Left hindlimb (tissue), 1 donor: ENCODE measurements at places on chromosomes 2 and 18.

DNA sequence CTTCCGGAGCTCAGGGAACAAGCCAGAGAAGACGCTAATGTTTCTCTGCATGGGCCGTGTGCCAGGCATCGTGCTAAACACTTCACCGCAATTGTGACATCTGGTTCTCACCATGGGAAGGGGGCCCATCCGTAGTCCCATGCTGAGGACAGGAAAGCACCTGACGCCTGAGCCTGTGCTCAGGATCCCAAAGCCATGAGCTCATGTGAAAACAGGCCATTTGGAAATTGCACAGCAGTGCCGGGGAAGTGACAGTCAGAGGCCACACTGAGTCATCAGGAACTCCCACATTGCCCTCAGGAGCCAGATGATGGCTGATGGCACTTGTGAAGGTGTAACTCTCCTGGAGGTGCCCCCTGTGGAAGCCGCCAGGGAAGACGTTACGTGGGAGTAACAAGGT is 141.0 kb downstream of the INHBB start:
- DNase-seq, result no peak

DNA sequence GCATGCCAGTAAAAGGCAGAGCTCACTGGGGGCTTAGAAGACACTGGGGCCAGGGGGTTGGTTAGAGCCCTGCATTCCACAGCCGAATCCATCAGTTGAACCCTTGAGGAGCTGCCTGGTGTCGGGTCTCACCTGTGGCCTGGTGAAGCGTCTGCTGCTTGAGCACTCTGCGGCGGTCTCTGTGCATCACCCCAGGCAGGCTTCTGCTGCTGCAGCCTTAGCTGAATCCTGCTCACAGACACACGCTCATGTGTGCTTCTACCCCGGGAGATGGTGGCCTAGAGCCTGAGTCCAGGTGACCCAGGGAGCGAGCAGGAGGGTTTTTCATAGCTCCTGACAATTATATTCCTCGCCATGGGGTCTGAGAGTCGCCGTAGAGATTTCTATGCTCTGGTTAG is 192.1 kb downstream of the MGAT5 start:
- no peak for DNase-seq

- DNase-seq, result no peak
Observed at GRCh38 chr18:77360315-77361190, 110.9 kb downstream of the GALR1 start.

DNA sequence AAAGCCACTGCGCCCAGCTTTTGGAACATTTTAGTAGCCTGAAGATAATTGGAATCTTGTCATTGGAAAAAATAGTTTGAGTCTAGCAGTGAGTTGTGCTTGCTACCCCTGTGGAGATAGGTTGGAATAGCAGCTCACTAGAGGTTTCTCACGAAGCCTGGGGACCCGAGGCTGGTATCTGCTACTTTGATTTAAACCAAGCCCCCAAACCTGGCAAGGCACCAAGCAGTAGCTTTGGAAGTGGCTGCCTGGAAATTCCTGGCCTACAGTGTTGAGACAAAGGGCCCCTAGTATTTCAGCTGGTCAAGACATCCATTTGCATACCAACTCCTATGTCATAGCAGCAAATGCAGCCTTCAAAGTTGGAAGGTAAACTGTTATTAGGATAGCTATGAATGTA is 42.1 kb downstream of the NOP58 start:
- no peak for DNase-seq

GRCh38 chr2:150676747-150677383 is 189.4 kb upstream of the RND3 start:
- no peak for DNase-seq

GRCh38 chr2:127398239-127398590 is 10.4 kb upstream of the MAP3K2 start:
- peak; percentile 79 for DNase-seq

- DNase-seq, result peak; percentile 61
Observed at GRCh38 chr18:49898421-49898820, 85.1 kb upstream of the ACAA2 start.

DNA sequence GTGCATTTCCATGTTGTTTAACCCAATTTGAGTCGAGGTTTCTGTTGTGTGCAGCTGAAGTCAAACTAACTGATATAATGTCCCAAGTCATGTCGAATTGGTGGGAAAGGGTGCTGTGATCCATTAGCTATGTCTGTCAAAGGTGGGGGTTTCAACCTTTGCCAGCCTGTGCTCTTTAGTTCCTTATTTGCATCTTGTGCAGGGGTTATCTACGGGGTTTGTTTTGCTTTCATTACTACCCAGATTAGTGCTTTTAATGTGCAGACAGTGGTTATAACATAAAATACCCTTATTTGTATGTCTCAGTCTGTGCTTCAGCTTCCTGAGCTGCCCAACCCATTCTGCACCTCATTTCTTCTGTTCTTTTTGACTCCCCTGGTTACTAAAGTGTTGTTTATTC is 271.9 kb upstream of the CXCR4 start:
- DNase-seq, result no peak

GRCh38 chr2:151771599-151772358 is 37.5 kb upstream of the NEB start:
- DNase-seq, result no peak
